CD4-positive, alpha-beta T cell (primary cell): ENCODE measurements at places on chromosomes 3 and 15.

- no peak for DNase-seq
These were observed 688 bp downstream of the XPC start for GRCh38 chr3:14177580-14178246.

DNA sequence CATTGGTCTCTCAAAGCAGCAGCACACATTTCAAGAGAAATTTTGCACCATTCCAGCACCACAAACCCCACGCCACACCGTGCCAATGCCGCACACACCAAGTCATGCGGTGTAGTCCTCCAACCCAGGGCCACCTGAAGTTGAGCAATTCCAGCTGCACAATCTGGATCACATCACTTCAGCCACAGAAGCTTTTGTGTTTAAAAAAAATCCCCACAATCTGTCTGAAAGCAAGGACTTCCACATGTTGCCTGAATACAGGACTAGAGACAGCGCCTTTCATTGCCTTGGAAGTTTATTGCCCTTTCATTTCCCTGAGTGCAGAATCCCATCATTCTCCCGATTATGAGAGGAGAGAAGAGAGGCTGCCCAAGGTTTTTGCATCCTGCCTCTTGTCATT, 175.6 kb upstream of the BCL6 start:
- no peak for DNase-seq

GRCh38 chr3:169578381-169579024, 85.0 kb downstream of the MECOM start:
- DNase-seq = no peak

DNA sequence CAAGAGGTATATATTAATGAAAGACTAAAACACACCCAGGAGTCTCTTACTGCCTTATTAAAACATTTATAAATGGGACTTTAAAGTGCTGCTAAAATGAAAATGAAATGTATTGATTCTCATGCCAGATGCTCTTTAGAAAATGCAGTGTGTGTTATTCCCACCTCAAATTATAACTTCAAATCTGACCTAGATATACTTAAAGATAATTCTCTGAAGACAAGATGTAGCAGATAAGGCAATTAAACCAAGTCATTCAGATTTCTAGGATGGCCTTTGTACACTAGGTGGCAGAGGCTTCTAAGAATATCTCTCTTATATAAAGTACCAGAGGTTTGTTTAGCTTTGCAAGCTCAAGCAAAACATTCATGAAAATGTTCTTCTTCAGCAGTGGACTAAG, 26.9 kb upstream of the GOLGA8B start:
- peak; percentile 25 for DNase-seq
